ENCODE measurements at places on chromosomes 1 and 21.

GRCh38 chr1:225146478-225146877 is 217.0 kb downstream of the DNAH14 start:
- no peak for DNase-seq

DNA sequence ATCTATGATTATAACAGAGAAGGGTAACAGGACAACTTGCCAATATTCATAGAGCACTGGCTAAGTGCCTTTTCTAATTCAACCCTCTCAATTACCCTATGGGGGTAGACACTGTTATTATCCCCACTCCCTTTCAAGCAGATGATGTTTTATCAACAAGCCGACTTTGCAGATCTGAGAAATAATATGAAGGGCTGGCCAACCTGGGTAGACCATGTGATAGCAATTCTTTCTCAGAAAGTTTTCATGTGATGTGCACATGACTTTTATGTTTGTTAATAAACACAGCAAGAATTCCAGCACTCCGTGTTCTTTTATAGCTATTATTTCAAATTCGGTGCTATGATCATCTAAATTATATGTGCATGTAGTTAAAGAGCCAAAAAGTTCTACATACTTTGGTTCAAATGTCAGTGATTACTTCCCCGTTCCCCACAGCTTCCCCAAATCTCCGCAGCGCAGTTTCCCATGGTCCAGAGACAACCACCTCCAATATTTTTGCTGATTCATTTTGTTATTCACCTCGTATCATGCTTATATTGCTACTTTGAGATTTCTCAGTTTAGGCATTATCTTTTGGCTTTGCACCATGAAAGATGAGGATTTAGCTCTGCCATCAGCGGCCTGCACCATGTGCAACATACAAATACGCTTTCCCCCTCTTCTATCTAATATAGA is 96.7 kb upstream of the GADD45A start:
- DNase-seq, result no peak

DNA sequence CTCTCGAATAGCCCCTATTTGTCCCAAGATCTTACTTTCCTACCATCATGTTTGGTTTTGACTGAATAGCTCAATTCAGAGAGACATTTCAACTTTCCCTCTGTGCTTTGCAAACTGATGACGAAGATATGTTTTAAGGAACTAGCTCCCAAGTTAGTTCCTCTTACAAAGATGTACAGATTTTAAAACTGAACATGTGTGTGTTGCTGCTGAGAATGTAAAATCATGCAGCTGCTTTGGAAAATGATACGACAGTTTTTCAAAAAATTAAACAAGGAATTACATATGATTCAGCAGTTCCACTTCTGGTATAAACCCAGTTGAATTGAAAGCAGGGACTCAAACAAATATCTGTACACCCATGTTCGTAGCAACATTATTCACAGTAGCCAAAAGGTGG is 33.6 kb downstream of the KIF26B start:
- no peak for DNase-seq

GRCh38 chr1:30263405-30263804 is 460.0 kb downstream of the MATN1 start:
- no peak for DNase-seq

DNA sequence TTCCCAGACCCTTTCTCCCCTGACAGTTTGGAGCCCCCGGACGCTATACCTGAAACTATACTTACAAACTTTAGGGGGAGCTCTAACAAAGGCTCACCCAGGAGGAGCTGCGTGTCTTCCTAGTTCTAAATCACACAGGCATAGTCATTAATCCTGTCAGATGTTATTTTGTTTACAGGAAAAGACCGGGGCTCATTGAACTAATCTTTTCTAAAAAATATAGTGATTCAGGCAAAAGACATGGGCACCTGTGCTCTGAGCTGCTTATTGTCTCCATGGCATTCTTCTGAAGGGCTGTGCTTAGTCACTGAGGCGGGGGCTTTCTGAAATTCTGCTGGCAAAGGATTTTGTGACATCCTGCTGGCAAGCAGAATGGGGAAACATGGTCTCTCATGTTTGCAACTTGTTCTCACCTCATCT is 1577.0 kb downstream of the NCAM2 start:
- DNase-seq, result no peak

DNA sequence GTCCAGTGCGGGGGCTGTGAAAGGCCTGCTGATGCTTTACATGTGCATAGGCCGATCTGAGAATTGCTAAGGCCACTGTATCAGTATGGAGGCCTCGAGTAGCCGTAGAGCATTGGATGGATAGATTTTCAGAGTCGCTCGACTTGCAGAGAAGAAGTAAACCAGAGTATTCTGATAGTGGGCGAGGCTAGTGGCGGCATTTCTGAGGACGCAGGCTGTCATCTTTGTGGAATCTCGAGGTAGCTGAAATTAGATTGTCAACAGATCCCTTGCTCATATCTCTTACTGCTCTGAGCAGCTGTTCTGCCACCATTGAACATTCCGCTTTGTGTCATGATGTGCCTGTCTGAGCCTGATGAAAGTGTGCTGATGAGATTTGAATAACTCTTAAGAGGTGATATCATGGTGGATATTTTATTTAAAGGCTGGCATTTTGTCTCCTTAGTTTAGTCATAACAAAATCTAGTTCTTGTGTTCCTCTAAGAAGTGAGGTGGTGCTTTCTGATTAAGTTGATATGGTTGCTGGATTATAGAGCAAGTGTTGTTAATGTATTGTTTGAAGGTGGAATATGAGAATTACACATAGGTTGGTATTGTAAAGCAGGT is 1.5 kb downstream of the KIF1B start:
- no peak for DNase-seq

DNA sequence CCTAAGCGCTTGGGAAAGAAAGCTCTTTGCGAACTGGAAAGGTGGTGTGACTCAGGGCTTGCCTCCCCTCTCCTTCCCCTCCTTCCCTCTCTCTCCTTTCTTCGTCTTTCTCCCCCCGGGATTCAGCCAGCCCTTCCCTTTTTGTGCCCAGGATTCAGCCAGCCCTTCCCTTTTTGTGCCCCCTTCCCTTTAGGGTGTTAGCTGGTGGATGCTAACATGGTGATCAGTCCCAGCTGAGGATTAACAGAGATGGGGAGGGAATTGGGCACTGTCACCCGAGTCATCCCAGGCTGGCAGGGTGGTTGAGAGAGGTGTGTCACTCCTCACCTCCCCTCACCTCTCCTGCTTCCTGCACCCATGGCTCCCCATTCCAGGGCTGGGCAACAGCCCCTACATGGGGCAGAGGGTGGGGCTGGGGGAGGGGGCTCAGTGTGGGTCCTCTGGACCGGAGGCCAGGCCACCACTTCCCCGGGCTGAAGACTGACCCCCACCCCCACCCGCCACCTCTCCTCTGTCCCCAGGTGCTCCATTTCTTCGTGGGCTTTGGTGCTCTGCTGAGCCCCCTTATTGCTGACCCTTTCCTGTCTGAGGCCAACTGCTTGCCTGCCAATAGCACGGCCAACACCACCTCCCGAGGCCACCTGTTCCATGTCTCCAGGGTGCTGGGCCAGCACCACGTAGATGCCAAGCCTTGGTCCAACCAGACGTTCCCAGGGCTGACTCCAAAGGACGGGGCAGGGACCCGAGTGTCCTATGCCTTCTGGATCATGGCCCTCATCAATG is 51.5 kb downstream of the ELK4 start:
- no peak for DNase-seq

DNA sequence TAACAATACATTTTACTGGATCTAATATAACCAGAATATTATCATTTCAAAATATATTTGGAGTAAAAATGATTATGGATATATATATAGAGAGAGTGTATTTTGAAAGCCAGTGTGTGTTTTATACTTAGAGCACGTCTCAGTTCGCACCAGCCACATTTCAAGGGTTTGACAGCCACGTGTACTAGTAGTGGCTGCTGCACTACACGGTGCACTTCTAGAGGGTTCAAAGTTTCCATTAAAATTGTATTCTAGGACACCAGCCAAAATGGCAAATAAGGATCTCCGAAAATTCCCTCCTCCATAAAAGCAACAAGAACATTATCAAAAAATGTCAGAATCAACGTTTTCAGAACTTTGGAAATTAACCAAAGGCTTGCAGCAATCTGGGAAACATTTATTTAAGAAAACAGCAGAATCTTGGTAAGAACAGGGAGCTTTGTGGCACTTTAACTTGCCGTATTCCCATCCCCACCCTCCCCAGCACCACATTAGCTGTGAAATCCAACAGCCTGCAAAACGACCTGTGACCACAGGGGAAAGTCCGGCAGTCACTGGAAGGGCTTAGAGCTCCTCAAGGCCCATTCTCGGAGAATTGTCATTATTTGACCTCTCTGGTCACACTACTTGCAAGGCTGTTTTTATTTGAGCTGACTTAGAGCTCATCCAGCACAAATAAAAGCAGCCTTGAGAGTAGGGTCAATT is 33.5 kb upstream of the MRPS6 start:
- no peak for DNase-seq

GRCh38 chr1:173329726-173330125 is 122.6 kb upstream of the TNFSF4 start:
- DNase-seq, result no peak

- DNase-seq, result no peak
Measured at GRCh38 chr1:77230051-77230450, 10.8 kb upstream of the PIGK start.
